Kidney epithelial cell (primary cell): ENCODE measurements at places on chromosomes 1 and 21. TPM values are rescaled to one million over a fixed set of nuclear protein-coding genes. Genes with fewer than 3 reads are reported as not detected.

DNA sequence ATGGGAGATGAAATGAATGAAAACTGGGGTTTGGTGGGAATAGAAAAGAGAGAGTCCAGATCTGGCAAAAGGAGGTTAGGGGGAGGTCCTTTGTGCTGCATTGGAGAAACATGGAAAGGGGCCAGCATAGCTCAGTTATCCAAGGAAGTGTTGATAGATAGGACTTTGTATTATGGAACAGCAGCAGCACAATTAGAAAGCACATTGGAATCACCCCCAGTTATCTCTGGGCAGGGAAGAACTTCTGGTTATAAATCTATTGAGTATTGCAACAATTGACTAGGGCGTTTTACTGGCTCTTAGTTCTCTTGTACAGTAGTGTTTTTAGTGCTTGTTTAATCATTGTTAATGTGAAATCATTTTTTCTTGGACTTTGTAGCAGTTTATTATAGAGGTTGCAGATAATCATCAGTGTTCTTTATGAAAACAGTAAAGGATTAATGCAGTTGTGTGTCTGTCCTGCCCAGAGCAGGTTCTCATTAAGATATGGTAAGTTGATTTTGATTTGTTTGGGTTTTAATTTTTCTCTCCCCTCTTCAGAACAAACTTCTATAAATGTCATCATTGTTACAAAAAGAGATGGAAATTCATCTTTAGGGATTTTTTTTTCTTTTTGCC is 76.6 kb downstream of the NR5A2 start:
- no peak for DNase-seq

- no peak for DNase-seq
Measured at GRCh38 chr1:227379555-227379892, 61.2 kb upstream of the CDC42BPA start.

DNA sequence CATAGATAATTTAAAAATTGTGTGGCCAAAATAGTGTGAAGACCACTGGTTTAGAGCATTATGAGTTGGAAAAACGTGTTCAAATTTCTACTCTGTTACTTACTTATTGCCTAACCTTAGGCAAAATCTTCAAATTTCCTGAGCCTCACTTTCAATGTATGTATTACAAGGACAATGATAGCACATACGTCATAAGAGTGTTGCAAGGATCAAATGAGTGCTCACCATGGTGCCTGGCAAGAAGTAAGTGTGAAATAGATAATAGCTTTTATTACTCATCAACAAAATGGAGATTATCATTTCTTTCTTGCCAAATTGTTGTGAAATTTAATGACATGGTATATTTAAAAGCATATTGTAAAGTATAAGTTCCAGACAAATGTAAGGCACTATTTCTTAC is 57.2 kb downstream of the FH start:
- no peak for DNase-seq

GRCh38 chr1:119367432-119368124 is 1.0 kb upstream of the HAO2 start:
- no peak for DNase-seq

DNA sequence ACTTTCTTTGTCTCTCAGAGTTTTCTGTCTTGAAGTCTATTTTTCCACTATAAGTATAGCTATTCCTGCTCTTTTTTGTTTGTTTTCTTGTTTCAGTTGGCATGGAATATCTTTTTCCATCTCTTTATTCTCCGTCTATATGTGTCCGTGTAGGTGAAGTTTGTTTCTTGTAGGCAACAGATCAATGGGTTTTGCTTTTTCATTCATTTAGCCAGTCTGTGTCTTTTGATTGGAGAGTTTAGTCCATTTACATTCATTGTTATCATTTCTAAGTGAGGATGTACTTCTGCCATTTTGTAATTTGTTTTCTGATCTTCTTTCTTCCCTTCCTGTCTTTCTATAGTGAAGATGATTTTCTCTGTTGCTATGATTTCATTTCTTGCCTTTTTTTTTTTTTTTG is 132.5 kb upstream of the GPR52 start:
- no peak for DNase-seq

GRCh38 chr1:235246022-235246948 is 81.7 kb downstream of the ARID4B start:
- no peak for DNase-seq

GRCh38 chr1:41898191-41898713 is 20.5 kb downstream of the HIVEP3 start:
- no peak for DNase-seq

GRCh38 chr21:15332572-15332971 is 267.8 kb upstream of the NRIP1 start:
- no peak for DNase-seq

The ZNF593OS gene
- not detected in 2 replicates for total RNA-seq
